Cerebellar nuclear complex (tissue), 1 donor: ENCODE measurements at places on chromosomes 16 and 17.

DNA sequence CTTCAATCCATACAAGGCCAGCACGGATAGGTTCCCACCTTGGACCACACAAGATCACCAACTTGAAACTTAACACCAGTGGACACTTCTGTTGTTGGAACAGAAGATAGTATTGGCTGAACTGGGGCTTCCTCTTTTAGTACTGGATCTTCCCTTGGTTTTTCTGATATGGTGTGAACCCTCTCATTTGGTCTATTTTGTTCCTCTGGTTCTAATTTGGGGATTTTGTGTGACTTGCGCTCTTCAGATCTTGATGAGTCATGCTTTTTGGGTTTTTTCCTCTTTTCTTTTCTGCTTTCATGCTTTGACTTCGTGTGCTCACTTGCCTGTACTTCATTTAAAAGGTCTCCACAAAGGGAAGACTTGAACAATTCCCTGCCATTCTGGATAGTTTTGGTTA is 39.0 kb downstream of the SOST start:
- no peak for DNase-seq

DNA sequence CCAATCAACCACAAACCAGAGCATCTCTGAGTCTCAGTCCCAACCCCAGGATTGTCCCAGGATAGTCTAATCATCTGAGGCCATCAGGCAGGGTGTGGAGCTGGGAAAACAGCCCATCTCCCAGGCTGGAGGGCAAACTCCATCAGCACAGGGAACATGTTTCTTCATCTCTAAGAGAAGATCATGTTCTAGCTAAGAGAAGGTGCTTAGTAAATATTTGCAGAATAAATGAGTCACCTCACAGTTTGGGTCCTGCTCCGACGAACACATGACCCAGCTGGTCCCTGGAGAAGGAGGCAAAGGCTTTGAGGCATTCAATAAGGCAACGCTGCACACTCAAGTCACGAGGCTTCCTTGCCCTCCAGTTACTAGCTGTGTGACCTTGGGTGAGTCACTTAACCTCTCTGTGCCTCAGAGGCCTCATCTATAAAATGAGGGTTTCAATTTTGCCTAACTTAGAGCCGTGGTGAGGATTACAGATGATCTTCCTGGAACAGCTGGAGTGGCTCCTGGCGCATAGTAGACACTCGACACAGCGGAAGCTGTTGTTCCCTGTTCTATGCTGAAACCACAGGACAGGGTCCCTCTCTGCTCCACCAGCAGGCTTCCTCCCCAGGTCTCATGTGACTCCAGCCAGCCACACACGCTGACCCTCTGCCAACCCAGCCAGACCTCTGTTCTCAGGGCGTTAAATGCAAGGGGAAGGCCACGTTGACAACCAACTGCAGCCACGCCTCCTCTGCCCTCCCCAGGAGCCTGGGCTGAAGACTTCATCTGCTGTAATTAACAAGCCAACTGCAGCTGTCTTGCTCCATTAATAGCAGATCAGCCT is 10.3 kb upstream of the RPL38 start:
- no peak for DNase-seq

- DNase-seq, result no peak
Measured at GRCh38 chr16:181565-182021, 1.3 kb downstream of the HBQ1 start.

DNA sequence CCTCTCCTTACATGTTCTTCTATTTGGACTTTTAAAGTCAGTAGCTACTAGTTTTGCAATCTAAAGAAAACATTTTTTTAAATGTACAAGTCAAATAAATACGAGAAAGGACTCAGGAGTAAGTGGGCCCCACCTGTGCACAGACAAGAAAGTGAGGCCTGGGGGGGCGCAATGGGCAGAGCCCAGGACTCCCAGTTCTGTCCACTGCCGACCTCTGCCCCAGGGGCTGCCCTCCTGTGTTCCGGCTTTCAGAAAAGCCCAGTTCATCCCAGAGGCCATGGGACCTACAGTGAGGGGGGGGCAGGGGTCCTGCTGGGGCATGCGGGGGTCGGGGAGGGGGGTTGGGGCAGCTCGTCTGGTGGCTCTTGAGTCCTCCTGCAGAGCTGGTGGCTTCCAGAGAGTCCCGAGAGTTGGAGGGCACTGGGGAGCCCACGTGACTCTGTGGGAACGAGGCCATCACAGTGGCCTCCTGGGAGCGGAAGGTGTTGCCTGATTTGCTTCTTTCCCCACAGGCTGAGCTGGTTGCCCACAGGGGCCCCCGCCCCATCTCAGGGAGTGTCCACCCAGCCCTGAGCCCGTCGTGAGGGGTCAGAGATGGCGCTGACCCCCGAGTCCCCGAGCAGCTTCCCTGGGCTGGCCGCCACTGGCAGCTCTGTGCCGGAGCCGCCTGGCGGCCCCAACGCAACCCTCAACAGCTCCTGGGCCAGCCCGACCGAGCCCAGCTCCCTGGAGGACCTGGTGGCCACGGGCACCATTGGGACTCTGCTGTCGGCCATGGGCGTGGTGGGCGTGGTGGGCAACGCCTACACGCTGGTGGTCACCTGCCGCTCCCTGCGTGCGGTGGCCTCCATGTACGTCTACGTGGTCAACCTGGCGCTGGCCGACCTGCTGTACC is 2.4 kb downstream of the UTS2R start:
- no peak for DNase-seq

DNA sequence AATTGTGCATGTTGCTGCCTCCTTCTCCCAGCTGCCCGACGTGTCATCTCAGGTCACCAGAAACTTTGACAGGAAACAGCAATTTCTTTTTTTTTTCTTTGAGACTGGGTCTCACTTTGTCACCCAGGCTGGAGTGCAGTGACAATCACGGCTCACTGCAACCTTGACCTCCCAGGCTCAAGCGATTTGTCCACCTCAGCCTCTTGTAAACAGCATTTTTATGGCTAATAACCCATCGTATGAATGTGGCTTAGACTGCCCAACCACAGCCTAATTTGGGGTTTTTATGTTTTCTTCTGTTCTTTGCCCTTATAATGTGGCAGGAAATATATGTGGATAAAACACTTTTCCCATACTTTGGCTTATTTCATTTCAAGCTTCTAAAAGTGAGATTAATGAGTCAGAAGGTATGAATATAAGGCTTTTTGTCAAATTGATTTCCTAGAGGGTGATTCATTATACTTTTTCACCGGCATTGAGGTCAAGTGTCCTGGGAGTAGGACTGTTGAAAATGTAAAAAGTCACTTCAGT is 31.0 kb upstream of the SLC5A10 start:
- DNase-seq, result no peak

DNA sequence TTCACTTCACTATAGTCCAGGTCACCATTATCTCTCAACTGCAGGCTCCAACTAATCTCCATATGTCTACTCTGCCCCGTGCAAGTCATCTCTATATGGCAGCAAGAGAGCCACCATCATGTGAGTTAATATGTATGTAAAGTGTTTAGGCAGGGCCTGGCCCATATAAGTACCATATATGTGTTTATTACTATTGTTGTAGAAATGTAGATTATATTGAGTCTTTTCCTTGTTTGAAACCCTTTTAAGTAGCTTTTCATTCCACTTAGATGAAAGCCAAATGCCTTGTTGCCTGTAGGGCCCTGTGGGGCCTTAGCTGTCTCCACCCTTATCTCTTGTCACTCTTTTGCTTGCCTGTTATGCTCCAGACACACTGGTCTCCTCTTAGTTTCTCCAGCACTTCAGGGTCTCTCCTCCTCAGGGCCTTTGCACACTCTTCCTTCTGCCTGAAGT is 164.0 kb downstream of the PHKB start:
- DNase-seq, result no peak

DNA sequence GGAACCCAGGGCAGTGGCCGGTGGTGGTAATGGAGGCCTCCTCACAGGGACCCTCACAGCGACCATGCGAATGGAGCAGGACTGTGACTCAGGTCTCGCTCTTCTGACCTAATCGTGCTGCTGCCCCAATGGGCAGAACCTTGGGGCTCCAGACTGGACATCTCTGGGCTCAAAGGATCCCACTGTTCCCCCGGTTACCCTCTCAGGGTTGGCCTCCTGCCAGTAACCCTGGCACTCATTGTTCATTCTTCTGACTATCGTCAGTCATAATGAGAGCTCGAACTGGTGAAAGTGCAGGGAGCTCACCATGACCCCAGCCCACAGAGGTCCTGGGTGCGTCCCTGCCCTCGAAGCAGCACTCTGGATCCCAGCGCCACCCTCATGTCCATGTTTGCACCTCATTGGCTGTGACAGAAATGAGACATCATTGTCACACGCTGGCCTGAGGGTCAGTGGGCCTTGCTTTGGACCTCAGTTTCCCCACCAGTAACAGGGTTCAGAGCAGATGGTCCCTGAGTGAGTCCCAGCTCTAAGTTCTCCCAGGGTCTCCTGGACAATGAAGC is 4.0 kb upstream of the NPRL3 start:
- no peak for DNase-seq

DNA sequence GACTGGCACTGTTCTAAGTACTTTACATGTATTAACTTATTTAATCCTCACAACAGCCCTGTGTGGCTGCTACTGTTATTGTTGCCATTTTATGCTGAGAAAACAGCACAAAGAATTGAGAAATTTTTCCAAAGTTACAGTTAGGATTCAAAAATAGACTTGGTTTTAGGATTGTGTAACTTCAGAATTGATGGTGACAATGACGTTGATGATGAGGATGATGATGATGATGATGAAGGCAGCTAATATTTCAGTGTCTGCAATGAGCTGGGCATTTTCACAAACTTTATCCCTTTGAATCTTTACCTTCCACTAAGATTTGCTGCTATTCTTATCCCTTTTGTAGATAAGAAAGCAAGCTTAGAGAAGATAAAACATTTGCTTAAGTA is 22.1 kb downstream of the PRKCB start:
- no peak for DNase-seq

GRCh38 chr17:73650140-73650539 is 5.9 kb upstream of the SDK2 start:
- no peak for DNase-seq

- DNase-seq, result no peak
Measured at GRCh38 chr17:6716736-6717135, 3.6 kb upstream of the SLC13A5 start.

- no peak for DNase-seq
Measured at GRCh38 chr16:86664522-86665318, 86.4 kb downstream of the FOXL1 start.

GRCh38 chr17:79082311-79083190 is 7.9 kb downstream of the ENGASE start:
- no peak for DNase-seq

DNA sequence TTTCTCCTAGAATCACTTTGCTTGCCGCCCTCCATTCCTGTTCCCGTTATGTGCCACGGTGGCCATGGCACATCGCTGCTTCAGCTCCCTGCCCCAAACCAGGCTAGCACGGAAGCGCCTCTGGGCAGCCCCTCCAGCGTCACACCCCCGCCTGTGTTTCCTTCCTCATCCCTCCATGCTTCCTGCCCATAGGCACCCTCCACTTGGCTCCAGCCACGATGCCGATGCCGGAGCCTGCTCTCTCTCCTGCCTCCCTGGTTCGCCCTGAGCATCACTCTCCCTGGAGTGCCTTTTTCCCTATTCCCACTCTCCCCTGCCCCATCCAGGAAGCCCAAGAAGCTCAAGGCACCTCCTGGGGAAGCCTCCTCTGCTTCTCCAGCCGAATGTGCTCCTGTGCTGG is 3.2 kb upstream of the ARHGAP23 start:
- no peak for DNase-seq

GRCh38 chr16:47375423-47375822 is 85.4 kb downstream of the ITFG1 start:
- no peak for DNase-seq

DNA sequence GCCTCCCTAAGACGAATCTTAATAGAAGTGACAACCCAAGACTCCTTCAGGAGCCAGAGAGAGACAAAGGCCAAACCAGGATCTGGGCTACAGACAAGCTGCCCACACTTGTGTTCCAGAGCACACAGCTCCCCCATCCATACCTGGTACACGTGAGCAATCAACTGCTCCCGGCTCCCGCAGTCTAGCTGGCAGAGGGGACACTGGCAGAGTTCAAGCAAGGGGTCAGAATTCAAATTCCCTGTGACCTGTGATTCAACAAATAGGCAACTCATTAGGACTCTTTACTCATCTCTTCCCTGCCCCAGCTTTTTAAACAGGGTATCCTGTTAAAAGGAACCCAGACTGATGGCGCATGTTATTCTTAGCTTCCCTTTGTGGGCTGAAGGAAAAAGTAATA is 18.2 kb downstream of the ATXN1L start:
- DNase-seq, result no peak

GRCh38 chr17:13646411-13646810 is 44.7 kb upstream of the HS3ST3A1 start:
- no peak for DNase-seq

- no peak for DNase-seq
Measured at GRCh38 chr16:67068212-67068753, 39.3 kb downstream of the CBFB start.

DNA sequence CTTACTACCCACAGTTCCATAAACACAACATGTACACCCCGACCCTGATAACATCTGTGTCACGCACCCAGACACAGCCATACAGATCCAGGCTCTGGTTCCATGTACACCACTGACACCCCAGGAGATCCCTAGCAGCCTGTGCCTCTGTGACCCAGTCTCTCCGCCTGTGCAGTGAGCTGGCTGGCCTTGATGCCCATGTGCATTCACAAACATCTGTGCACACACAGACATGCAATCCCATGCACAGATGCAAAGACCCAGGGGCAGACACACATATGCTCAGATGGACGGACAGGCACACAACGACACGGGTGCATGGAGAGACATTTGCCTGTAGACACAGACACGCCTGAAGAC is 4.1 kb downstream of the CCDC102A start:
- DNase-seq, result no peak

DNA sequence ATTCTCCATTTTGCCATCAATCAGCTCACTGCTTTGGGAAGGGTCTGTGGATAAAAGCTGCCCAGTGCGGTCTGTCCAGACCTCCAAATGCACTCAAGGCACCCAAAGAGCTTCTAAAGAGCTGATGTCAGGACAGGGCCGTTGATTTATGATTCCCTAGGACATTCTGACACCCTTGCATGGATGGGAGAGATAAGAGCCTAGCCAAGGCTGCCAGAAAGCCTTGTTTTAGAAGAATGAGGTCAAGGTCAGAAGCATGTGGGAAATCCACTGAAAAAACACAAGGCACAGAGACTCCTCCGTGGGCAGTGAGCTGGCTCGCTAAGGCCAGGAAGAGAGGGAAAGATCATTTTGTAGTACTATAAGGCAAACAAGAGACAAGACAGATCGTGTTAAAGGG is 214.0 kb downstream of the CDH11 start:
- DNase-seq, result no peak

DNA sequence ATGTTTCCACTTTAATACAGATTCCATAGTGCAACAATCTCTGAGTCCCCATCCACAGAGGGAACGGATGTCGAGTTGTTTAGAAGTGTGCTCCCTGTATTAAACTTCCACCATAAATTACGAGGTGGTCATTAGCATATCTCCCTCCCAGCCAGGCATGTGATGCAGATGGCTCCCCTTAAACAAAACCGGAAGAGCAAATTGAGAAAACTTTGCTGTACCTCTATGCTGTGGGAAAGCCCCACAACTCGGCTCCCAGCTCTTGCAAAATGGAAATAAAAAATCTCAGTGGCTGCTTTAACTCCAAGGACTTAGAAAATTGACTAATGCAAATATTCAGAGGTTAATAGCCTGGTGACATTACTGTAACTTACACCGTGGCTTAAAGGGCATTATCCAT is 290.9 kb downstream of the MAF start:
- DNase-seq, result no peak
